Motor neuron (in vitro differentiated cells): ENCODE measurements at places on chromosomes 3 and 15. TPM values are rescaled to one million over a fixed set of nuclear protein-coding genes. Genes with fewer than 3 reads are reported as not detected.

The SHC4 gene
- 4.9 and 5.7 TPM in 2 replicates for total RNA-seq

The DAZL gene
- total RNA-seq: 1.00 and 1.6 TPM in 2 replicates

The MOBP gene
- not detected in 2 replicates for total RNA-seq

The HIGD2B gene
- total RNA-seq: not detected in 2 replicates

The SEMA5B gene
- total RNA-seq: 0.26 and 0.38 TPM in 2 replicates

The PPM1L gene
- total RNA-seq: 27.3 and 28.4 TPM in 2 replicates

The LMAN1L gene
- total RNA-seq: 0.16 and 0.25 TPM in 2 replicates
